ENCODE measurements at places on chromosomes 3 and 15.

GRCh38 chr3:155701882-155702465 lies 42.9 kb downstream of the PLCH1 start:
- peak; percentile 24 for DNase-seq

DNA sequence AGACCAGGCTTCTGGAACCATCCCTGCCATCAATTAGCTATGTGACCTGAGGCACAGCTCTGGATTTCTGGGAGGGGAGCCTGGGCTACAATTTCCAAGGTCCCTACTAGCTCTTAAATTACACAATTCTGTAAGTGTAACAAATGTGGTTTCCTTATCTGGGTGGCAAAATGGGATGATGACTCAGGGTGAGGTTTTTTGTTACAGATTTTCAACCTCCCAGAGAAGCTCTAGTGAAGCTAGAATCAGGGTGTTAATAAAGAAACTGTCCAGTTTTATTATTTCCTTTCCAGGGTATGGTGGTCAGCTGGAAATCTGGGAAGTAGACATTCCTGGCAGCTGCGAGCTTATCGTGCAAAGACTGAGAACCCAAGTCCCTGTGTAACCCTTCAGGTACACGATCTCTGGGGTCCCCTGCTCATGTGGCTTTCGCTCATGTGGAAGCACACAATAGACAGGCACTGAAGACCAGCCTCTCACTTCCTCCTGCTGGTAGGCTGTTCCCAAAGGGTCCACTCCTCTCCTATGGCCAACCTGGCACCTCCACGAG lies 7.3 kb downstream of the RAB27A start:
- DNase-seq: no peak

GRCh38 chr15:31272558-31273257 lies 53.9 kb upstream of the KLF13 start:
- no peak for DNase-seq

GRCh38 chr15:60772395-60773120 lies 293.6 kb upstream of the ICE2 start:
- DNase-seq: no peak

GRCh38 chr15:40982855-40983254 lies 29.6 kb downstream of the CHAC1 start:
- no peak for DNase-seq

DNA sequence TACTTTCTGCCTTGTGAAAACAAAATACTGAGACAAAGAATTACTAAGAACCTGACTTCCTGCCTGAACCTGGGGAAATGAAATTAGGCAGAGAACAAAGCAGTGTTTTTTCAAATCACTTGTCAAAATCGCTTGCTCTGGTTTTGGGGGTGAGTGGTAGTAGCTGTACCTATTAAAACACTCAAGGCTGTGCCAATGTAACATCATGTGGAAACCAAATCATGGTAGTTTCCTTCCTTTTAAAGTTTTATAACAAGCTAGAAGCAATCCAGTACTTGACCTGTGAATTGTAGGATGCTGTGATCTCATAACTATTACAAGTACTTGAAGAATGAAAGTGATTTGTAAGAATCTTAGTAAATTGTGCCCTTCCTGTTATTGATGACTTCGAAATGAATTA lies 6.7 kb downstream of the CMTM8 start:
- no peak for DNase-seq

DNA sequence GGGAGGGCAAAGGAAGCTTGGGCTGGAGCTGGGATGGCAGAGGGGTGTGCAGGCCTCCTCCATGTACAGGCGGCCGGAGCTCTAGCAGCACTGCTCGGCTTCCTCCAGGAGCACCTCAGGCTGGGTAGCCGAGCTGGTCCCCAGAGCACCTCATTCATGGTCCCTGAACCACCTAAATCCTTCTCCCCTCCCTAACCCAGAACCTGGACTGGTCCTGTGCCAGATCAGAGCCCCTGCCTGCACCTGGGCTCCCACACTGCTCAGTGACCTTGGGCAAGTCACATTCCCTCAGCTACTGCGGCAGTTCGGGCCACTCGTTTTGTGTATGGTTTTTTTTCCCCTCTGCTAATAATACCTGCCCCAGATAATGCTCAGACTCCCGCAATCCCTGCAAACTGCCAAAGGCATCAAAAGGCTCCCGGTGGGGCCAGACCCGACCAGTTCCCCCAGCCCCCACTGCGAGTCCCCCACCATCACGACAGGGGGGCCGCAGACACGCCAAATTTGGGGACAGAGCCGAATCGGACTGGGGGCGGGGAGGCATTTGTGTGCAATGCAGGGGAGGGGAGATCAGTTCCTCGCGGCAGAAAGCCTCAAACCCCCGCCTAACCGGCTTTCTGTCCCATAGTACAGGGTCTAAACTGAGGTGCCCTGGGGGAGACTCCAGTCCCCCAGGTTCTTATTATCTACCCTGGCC lies 1.3 kb downstream of the SEMA7A start:
- DNase-seq: peak; percentile 41

- peak; percentile 60 for DNase-seq
Measured at GRCh38 chr15:41971895-41972252, 483 bp downstream of the EHD4 start.
